Stimulated activated CD4-positive, alpha-beta T cell treated with anti-CD3 and anti-CD28 coated beads, Interleukin-1b, Interleukin-23, amount 100 ng/mL, for 1 hour (primary cell): ENCODE measurements at places on chromosomes 7 and 10.

DNA sequence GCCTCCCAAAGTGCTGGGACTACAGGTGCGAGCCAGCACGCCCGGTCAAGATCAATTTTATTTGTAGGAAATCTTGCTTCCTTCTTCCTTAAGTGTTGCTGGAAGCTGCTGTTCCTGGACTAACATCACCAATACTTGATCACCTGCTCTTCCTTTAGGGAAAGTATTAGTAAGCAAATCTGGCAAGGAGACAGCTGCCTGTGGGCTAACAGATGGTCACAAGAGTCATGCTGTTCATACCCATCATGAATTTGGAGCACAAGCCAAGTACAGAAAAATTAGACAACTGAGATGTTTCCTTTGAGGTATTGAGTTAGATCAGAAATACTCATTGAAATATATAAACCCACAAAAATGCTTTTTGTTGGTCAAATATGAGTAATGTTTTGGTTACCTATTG, 27.9 kb downstream of the BAIAP2L1 start:
- DNase-seq, result no peak

DNA sequence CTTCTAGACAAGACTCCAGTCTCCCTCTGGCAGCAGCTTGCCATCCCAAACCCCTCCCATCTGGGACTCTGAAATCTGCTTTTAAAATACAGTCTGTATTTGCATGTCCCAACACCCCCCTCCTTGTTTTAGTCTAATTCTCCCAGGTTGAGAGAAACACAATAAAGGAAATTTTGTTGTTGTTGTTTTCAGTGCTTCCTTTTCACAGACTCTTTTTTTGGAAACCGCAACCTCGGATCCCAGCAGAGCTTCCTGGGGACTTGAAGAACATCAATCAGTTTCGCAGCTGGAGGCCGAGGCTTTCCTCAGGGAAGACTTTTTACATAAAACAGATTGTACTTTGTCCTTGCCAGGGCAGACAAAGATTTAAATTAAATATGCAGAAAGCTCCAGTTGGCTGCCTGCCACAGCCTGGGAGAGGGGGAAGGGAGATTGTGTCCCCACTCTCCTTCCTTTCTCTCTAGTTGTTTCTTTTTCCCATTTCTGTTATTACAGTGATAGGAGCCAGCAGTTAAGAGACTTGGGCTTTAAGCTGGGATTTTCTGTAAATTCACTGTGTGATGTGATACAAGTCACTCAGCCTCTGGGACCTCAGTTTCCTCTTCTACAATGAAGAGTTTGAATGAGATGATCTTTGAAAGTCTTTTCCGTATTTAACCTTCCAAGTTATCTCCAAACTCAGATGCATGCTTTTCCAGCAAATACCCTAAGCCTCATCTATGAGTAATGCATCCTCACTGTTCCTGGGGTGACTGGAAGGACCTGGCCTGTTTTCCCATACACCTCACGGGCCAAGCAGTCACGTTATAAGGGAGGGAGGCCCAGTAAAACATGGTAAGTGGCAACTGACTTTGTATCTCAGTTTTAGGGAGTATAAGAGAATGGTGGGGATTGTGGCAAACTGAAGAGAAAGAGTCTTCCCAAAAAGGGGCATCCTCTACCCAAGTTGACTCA, 192.3 kb downstream of the REEP3 start:
- DNase-seq, result no peak

- no peak for DNase-seq
Measured at GRCh38 chr10:114561008-114561523, 97.0 kb downstream of the ABLIM1 start.

- no peak for DNase-seq
Measured at GRCh38 chr10:26335574-26336093, 102.5 kb upstream of the APBB1IP start.

- no peak for DNase-seq
Measured at GRCh38 chr7:5215313-5215712, 25.3 kb downstream of the WIPI2 start.

GRCh38 chr7:130838738-130839137, 104.7 kb upstream of the KLF14 start:
- DNase-seq, result no peak

- DNase-seq, result no peak
Measured at GRCh38 chr10:16565604-16566003, 43.9 kb upstream of the C1QL3 start.

DNA sequence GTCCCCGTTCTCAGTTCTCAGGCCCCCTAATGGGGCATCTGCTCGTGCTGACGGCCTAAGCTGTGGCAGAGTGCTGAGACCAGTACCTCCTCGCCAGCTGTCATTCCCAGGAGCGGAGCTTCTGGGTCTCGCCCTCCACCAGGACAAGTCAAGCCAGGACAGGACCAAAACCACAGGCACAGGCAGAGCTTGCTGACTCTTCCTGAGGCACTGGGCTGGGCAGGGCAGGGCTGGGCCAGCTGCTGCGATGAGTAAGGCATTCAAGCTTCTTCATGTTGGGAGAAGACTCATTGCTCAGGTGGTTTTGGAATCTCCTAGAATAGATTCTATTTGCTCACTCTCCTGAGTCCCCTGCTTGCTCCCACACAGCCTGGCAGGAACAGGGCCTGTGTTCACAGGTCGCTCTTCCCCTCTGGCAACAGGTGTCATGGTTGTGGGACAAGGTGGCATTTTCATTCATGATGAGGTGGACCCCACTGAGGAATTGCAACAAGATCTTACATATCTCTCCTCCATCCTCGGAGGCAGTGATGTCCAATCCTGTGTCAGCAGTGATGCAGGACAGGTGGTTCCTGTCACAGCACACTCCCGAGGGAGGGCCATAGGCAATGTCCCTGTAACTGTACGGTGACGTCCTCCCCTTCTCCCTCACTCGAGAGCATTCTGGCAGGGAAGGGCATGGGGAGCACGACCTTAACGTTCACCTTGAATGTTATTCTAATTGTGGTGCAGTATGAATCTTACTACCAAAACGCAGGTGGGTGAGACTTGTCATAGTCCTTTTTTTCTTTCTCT, 17.0 kb upstream of the SH3PXD2A start:
- no peak for DNase-seq

- no peak for DNase-seq
Measured at GRCh38 chr7:113122744-113123143, 4.4 kb upstream of the SMIM30 start.

GRCh38 chr7:130380861-130381455, 664 bp downstream of the CPA1 start:
- DNase-seq, result no peak

DNA sequence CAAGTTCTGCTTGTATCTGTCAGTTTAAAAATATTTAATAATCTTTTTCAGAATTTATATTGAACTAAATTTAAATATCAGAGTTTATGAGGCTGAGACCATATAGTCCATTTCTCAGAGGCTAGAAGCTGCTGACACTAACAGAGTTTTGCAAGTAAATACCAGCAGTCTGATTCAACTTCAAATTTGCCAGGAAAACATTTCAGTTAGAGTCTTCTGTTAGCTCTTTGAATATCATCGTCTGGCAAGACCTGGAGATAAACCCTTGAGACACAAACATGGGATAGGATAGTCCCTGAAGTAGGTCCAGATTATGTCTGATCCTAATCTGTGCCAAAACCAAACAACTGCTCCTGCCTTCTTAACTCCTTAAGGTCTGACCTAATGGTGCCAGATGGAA, 472.8 kb upstream of the STEAP1 start:
- DNase-seq, result no peak

- no peak for DNase-seq
Measured at GRCh38 chr10:110680273-110681020, 36.3 kb downstream of the RBM20 start.

DNA sequence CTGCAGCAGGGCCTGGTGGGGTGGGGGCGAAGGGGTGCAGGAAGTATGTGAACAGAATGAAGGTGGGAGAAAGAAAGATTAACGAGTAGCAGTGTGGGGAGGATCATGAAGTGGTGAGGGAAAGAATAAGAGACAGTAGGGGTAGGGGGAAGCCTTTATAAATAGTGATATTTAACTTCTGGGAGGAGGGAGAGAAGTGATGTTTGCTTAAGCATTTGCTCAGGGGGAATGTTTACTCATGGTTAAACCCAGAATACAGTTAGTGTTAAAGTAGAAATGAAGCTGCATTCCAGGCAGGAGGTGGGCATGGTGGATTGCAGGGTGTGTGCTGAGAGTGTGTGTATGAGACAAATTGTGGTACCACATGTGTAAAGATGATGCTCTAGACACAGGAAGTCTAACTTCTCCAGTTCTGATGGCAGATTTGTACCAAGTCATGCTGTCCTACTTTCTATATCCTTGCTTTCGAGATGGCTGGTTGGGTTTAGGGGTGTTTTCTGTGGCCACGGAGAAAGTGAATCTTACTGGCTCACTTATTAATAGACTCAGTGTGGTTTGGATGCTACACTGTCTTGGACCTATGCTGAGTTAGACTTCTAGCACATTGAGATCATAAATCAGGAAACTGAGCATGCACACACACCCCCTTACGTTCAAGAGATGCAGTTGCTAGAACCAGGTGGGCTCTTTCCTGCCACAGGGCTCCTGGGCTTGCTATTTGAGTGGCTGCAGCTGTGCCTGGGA, 10.6 kb upstream of the DNMBP start:
- DNase-seq, result no peak

DNA sequence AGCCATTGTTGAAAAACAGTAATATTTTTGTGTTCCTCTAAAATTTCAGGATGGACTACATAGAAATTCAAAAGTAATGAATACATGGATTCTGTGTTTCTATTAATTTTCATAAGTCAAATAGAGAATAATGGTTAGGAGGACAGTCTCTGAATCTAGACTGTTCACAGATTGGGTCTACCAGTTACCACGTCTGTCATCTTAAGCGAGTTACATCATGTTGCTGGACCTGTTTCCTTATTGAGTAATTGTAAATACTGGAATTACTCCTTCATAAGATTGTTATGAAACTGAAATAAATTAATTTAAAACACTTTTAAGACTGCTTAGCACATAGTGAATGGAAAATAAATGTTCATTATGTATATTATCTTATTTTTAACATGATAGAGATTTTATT, 172.3 kb downstream of the KCND2 start:
- DNase-seq, result no peak
